ENCODE measurements at places on chromosomes 12 and 14. TPM values are rescaled to one million over a fixed set of nuclear protein-coding genes. Genes with fewer than 3 reads are reported as not detected.

The NPFF gene
- 1.3 TPM for polyA plus RNA-seq

The SCAF11 gene
- polyA plus RNA-seq: 21.0 TPM

The RTL1 gene
- polyA plus RNA-seq: not detected

The TMPRSS12 gene
- polyA plus RNA-seq: not detected

DNA sequence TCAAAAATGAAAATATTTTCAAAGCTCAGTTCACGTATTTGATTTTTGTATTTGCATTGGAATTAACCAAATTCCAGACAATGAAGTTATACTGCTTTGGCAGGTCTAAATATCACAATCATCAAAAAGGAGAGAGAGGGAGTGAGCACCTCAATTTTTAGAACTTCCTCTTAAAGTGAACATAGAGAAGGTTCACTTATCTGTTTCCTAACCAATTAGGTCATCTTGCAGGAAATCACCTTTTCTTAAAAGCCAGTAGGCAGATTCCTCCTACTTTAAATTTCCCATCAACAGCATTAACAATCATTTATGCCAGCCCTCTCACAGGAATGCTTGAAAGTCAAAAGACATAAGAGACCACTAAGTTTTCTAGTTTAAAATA is 388.7 kb downstream of the ZFP36L1 start:
- H3K4me3 ChIP-seq: no peak overlapping the region
- DNase-seq: no peak
- H3K27me3 ChIP-seq: no peaks in the 10 kb centered on the region
- no peaks in the 10 kb centered on the region for H3K36me3 ChIP-seq
- H3K4me1 ChIP-seq: peaks cover 10% of the 10 kb centered on the region
- H3K27ac ChIP-seq: no peak overlapping the region

GRCh38 chr12:54977857-54978256 is 6.7 kb downstream of the TESPA1 start:
- no peak for DNase-seq
- H3K36me3 ChIP-seq: no peaks in the 10 kb centered on the region
- no peaks in the 10 kb centered on the region for H3K4me1 ChIP-seq
- H3K27me3 ChIP-seq: no peaks in the 10 kb centered on the region
- no peak overlapping the region for H3K27ac ChIP-seq

DNA sequence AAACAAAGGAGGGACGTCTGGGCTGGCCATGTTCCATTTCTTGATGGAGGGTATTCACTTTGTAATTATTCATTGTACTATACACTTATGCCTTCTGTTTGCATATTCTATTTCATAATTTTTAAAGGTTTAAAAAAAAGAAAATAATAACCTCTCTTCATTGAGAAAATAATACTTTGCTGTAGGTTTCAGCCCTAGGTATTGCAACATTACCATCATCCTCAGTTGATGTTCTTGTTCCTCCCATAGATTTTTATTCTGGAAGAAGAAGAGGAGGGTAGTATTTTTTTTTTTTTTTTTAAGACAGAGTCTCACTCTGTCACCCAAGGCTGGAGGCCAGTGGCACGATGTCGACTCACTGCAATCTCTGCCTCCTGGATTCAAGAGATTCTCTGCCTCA is 54.7 kb downstream of the PHLDA1 start:
- peaks cover 3% of the 10 kb centered on the region for H3K4me1 ChIP-seq
- no peak overlapping the region for H3K4me3 ChIP-seq
- H3K36me3 ChIP-seq: no peaks in the 10 kb centered on the region
- no peaks in the 10 kb centered on the region for H3K27me3 ChIP-seq

DNA sequence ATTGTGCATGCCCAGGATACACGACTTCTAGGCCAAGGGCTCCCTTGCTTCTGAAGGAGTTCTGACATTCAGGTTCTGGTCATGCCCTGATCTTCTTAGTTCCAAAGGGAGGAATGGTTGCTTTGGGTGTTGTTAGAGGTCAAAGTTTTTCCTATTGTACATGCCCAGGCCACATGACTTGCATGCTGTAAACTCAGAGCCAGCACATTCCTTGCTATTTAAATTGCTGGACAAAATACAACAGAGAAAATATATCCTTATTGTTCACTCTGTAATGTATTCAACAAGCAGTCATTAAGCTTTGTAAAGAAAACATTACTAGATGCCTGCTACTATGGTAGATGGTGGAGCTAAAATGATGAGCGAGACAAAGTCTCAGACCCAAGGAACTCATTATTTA is 71.2 kb upstream of the COCH start:
- no peak overlapping the region for H3K4me3 ChIP-seq
- H3K27ac ChIP-seq: peak overlapping the region; percentile 14
- DNase-seq: no peak
- no peaks in the 10 kb centered on the region for H3K4me1 ChIP-seq

DNA sequence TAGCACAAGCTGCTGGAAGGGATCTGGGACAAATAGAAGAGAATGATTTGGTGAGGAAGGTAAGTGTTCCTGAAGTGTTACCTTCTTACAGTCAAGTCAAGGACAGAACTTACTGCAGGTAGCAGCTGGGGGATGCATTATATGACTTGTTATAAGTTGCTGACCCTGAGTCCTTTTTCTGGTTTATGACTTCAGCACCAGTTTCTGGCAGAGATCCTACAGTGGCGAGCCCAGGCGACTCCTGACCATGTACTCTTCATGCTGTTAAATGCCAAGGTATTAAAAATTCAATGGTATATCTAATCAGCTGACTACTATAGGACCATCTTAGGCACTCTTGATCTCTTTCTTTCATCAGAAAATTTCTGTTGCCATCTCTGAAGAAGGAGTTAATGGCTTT is 45.1 kb upstream of the ATF1 start:
- no peak overlapping the region for H3K27ac ChIP-seq
- H3K4me3 ChIP-seq: no peak overlapping the region
- no peaks in the 10 kb centered on the region for H3K27me3 ChIP-seq
- no peak for DNase-seq
- H3K36me3 ChIP-seq: peaks cover 65% of the 10 kb centered on the region

- DNase-seq: peak; percentile 32
- H3K36me3 ChIP-seq: peaks cover 7% of the 10 kb centered on the region
- H3K27ac ChIP-seq: no peak overlapping the region
- no peaks in the 10 kb centered on the region for H3K4me1 ChIP-seq
- no peaks in the 10 kb centered on the region for H3K27me3 ChIP-seq
- H3K4me3 ChIP-seq: no peak overlapping the region
Observed at GRCh38 chr14:50260511-50260910, 29.1 kb upstream of the SOS2 start.
